ENCODE measurements at places on chromosomes 11 and 22. TPM values are rescaled to one million over a fixed set of nuclear protein-coding genes. Genes with fewer than 3 reads are reported as not detected.

GRCh38 chr11:69518081-69518950 lies 36.9 kb downstream of the LINC01488 start:
- no peak for DNase-seq

Gene VPREB1
- not detected for total RNA-seq

- no peak for DNase-seq
Observed at GRCh38 chr11:2360081-2360642, 16.9 kb upstream of the CD81 start.

Gene TSG101
- 38.7 TPM for total RNA-seq

Data from natural killer cell treated with Interleukin-12 subunit alpha and Interleukin-12 subunit beta and Interleukin-15 and Interleukin-18, amount 100 ng/mL, for 72 hours (primary cell).